ENCODE measurements at places on chromosomes 1 and 21.
A peak's percentile ranks its signal among the peaks of the same experiment; 100 is the strongest.

DNA sequence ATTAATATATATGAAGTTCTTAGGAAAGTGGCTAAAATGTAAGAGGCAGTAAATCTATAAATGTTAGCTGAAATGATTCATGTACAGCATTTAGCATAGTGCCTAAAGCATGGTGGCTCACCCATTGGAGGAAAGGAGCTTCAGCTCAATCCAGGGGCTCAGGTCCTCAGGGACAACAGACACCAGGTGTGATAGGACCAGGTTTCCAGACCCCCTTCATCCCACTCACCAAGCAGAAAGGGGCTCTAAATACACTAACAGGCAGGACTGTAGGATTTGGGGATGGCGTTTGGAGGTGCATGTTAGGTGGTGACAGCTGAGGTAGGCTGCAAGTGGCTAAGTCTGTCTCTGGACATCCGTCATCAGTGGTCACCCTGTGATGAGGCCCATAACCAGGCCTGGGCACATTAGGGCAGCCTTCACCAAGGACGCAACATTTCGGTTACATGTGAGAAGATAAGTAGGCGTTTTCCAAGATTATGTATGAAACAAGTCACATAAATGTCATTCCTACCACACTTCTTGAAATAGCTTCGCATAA is 233.1 kb downstream of the C1orf94 start:
- no peak for DNase-seq

- DNase-seq = no peak
Observed at GRCh38 chr1:21494196-21494595, 15.0 kb upstream of the ALPL start.

DNA sequence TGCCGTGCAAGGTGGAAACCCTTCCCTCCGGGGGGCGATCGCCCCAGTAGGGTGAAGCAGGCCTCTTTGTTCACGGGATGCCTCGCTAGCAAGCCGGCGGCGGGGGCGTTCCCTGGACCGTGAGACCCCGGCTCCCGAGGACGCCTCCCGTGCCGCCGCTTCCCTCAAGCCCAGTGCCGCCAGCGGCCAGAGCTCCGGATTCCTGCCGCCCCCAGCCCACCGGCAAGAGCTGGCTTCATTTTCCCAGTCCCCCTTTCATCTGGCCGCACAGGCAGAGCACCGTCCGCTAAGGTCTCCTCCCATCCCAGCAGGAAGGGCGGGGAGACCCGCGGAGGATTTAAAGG is 16.3 kb downstream of the IER5 start:
- DNase-seq = no peak

DNA sequence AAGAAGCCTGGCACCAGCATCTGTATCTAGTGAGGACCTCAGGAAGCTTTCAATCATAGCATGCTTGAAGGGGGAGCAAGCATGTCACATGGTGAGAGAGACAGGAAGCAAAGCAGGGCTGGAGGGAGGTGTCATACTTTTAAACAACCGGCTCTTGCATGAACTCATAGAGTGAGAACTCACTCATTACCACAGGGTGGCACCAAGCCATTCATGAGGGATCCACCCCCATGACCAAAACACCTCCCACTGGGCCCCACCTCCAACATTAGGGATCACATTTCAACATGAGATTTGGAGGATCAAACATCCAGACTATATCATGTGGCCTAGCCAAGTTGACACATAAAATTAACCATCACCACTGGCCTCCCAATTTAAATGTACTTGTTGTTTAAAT is 125.1 kb upstream of the KCND3 start:
- no peak for DNase-seq

DNA sequence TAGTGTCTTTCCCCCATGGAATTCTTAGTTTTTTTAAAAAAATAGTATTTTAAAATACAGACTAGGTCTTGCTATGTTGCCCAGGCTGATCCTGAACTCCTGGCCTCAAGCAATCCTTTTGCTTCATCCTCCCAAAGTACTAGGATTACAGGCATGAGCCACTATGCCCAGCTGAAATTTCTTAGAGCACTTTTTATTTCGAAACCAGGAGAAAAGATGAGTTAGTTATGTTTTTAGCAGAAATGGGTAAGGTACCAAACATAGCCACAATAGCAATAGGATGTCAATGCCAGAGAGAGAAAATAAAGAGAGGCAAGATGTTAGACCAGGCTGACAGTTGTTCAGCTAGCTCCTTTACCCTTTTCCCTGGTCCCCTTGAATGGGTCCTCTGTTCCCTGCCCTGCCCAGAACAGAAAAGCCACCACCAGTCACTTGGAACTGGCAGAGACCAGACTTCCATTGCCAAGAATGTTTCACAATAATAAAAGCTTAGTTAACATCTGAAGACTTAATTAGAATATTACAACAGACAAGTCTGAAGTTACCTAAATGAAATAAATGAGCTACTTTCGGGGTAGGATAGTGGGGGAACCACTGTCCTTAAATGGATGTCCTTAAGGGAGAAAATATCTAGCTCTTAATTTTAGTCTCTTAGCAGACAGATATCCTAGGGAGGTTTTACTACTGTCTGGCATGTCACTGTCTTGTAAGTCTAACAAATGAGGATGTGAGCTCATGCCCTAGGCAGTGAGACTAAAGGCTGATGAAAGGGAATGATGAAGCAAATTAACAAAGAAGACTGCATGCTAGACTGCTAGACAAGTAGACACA is 54.3 kb downstream of the ABL2 start:
- peak; percentile 78 for DNase-seq

DNA sequence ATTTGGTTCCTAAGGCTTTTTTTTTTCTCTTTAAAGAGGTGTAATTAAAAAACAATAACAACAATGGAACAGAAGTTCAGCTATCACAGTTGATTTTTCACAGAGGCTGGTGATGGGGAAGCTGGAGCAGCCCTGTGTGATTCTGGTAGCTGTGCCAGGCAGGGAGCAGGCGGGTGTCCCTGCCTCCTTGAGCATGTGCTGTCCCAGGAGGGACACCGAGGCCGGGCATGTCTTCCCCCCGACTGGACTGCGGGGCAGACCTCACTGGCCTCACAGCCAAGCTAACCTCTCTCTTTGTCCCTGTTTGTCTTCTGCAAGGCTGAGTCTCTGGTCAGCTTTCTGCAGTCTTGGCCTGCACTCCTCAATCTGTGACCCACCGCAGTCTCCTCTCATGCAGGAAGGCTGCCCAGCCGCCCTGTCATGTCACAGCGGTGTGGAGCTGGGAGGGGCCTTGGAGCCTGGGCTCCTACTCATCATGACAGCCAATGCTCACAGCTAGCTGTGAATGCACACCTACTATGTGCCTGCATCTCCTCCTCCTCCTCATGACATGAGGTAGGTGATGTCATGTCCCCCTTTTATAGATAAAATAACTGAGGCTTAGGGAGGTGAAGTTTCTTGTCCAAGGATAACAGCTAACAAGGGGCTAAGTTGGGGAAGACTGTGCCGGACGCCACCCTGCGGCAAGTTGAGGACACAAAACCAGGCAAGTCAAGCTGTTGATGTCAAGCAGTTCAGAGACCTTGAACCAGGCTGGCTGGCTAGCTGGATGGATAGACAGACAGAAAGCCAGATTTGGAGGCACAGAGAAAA is 10.3 kb upstream of the ACTL8 start:
- DNase-seq = no peak

GRCh38 chr1:65068202-65069010 is 79.6 kb upstream of the AK4 start:
- no peak for DNase-seq

DNA sequence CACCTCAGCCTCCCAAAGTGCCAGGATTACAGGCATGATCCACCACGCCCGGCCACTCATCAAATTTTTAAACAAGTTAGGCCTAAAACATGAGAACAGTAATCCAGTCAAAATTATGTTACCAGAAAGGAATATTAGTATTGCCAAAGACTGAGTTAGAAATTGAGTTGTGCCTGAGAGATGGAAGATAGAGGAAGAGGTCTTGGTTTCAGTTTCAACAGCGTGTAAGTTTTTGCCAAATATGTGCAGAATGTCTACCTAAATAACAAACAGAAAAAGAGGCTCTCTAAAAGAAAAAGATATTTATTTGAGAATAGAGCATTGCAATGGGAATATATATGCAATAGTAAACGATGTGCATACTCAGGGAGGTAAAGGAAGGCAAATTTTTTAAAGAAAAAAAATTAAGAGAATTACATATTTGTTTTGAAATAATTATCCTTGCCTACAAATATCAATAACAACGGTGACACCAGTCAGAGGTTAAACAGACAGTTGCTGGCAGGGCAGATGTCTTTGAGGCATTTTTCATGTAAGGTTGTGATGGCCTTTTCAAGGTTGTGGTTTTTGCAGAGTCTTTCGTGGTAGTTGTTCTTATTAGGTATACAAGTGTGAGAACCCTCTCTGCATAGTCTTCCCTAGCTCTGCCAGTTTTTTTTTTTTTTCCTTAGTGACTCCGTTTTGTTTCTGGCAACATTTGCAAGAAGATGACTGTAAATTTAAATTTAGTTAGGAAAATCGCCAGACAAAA is 2.2 kb upstream of the CD1B start:
- no peak for DNase-seq

DNA sequence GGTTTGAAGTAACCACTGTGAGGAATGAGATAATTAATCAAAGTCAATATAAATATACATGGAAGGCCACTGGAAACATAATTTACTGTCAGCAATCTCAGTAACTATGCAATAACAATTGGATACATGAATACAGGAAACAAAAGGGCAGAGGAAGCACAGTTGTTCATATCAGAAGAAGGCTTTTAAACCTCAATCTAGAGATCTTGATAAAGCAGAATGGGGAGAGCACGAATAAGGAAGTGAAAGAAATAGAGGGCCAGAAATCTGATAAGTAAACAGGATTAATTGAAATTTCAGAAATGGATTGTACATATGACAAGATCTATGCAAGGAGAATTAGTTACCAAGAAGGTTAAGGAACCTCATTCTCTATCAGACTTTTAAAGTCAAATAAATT is 93.0 kb downstream of the EVI5 start:
- DNase-seq = no peak

GRCh38 chr1:96492236-96492635 is 229.3 kb upstream of the PTBP2 start:
- no peak for DNase-seq

DNA sequence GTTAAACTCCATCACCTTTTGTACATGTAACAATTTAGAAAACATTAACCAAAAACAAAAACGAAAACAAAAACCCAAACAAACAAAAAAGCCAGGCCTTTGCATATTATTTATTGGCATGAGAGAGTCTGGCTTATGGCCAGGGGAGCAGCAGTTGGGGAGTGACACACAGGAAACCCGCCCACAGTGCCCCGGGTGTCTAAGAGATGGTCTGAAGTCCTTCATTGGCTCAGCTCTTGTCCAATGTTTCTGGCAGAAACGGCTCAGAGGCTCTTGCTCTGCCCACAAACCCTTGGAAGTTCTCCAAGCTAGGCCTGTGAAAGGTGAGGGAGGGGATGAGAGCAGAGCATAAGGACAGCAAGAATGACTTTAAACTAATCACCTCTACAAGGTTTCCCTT is 131.5 kb downstream of the CNIH3 start:
- DNase-seq = no peak

DNA sequence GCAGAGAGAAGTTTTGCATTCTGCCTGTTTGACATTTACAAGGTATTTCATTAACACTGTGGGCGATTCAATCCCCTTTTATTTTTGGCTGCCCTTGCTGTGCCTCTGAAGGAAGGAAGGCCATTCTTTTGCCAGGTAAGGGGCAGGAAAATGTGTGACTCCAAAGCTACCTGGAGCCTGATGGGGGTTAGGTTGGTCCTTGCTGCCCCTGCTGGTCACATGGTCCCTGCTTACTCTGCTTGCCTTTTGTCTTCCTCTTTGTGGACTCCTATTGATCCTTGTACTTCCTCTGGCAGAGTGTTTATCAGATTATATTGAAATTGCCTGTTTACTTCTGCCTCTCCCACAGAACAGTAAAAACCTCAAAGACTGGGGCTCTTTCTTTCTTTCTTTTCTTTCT is 65.7 kb downstream of the ST6GALNAC3 start:
- DNase-seq = no peak

- DNase-seq = no peak
Observed at GRCh38 chr1:226100436-226101391, 38.2 kb downstream of the H3-3A start.

- no peak for DNase-seq
Observed at GRCh38 chr1:180542838-180543145, 16.0 kb upstream of the OVAAL start.

- DNase-seq = no peak
Observed at GRCh38 chr1:46549697-46550681, 1.5 kb downstream of the KNCN start.

- no peak for DNase-seq
Observed at GRCh38 chr1:229596925-229597699, 28.8 kb downstream of the TAF5L start.

- peak; percentile 44 for DNase-seq
Observed at GRCh38 chr1:160681066-160681890, 30.3 kb downstream of the CD48 start.

GRCh38 chr21:30372139-30372770 is at the start of gene KRTAP13-2:
KRTAP13-2 (minus strand) TSS chr21:30372271; CDS start chr21:30372213, 58 bp downstream.
- DNase-seq = no peak

DNA sequence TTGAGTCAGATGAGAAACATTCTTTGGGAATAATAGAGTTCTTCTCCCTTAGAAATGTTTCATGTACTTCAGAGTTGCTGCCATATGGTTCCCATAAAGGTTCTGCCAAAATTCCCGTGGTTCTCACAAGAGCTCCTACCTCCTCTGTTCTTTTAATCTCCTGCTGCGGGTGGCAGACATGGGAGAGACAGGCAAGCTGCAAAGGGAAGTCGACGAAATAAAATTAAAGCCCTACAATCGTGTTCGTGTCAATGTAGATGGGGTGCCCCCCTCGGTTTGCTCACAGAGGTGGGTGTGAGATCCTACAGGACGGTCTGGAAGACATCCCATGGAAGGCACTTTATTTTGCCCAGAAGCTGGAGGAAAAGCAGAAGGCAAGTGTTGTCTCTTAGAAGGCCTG is 276.0 kb downstream of the RWDD3 start:
- DNase-seq = peak; percentile 22

GRCh38 chr1:28456078-28456477 is 49.8 kb upstream of the RCC1 start:
- no peak for DNase-seq

DNA sequence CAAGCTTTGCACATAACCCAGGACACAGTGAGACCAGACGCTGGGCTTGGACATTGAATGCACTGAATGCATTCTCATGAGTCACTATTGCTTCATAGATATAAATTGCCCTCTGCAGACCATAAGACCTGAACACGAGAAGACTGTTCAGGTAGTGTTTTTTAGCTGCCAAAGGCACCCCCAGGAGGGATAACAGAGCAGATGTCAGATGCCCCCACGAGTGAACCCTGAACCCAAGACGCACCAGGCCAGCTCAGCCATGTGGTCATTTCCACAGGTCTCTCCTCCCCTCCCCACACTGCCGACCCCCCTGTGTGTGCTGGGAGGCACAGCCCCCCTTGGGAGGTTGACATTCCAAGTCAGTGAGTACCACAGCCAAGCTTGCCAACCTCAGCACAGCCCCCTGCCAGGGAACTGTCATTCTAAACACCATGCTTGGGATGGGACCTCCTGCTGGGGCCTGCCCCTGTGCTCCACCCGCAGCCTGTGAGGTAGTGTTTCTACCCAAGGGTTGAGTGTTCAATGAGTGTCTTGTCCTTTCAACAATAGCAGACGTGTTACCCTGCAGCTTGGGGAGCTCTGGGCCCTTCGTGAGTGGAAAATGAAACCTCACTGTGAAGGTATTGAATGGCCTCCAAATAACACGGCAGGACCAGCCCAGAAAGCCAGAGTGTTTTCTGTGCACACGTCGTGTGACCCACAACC is 68.2 kb downstream of the PSMG1 start:
- no peak for DNase-seq

GRCh38 chr1:53220962-53221286 is 490 bp upstream of the CZIB start:
- DNase-seq = no peak
